Activated T-cell treated with anti-CD3 and anti-CD28 coated beads, Interleukin-2, amount 50 U/mL, for 4 hours (primary cell): ENCODE measurements at places on chromosomes 7 and 10. TPM values are rescaled to one million over a fixed set of nuclear protein-coding genes. Genes with fewer than 3 reads are reported as not detected.

Gene NFKB2
- total RNA-seq = 300 TPM

- DNase-seq = no peak
Measured at GRCh38 chr10:50605951-50606270, 17.8 kb downstream of the SGMS1 start.

GRCh38 chr10:93591065-93591808 is 9.8 kb downstream of the RBP4 start:
- DNase-seq = no peak

DNA sequence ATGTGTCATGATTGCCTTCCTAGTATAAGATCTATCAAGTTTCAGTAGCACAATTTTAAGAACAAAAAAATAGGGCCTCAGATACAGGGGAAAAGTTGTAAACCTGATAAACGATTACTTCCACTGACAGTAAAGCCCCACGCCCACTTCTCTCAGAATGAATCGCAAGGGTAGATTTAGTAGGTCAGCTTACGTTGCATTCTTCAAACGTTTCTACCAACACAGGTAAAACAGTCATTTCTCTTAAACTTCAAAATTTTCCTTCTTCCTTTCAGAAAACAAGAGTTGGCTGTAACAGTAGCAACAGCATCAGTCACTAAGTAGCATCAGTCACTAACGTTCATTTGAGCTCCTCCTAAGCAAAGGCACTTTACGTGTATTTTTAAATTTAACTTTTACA is 221.5 kb downstream of the ADAM12 start:
- DNase-seq = no peak
